ENCODE measurements at places on chromosomes 16 and 17. TPM values are rescaled to one million over a fixed set of nuclear protein-coding genes. Genes with fewer than 3 reads are reported as not detected.
A peak's percentile ranks its signal among the peaks of the same experiment; 100 is the strongest.

DNA sequence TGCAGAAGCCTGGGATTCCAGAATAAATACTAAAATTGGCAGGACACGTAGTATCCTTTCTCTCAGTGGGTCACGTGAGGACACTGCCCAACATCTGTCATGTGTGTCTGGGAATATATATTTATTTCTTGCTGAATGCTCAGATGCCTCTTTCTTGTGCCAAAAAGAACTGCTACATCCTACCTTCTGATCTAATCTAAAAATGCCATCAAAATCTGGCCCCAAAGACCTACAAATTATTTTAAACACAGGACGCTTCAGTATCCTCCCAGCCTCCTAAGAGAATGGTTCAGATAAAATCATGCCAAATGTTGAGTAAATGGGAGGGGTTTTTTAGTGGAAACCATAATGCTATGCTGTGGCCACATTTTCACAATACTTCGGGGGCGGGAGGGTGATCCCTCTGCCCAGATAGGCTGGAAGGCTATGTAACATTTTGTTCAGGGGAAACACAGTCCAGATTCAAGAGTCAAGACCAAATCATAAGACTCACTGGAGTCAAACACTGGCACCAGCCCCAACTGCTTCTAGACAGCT, 22.9 kb upstream of the CORO6 start:
- H3K4me3 ChIP-seq: no peak overlapping the region
- no peaks in the 10 kb centered on the region for H3K27me3 ChIP-seq
- peak overlapping the region; percentile 97 for H3K27ac ChIP-seq
- peaks cover 68% of the 10 kb centered on the region for H3K4me1 ChIP-seq

DNA sequence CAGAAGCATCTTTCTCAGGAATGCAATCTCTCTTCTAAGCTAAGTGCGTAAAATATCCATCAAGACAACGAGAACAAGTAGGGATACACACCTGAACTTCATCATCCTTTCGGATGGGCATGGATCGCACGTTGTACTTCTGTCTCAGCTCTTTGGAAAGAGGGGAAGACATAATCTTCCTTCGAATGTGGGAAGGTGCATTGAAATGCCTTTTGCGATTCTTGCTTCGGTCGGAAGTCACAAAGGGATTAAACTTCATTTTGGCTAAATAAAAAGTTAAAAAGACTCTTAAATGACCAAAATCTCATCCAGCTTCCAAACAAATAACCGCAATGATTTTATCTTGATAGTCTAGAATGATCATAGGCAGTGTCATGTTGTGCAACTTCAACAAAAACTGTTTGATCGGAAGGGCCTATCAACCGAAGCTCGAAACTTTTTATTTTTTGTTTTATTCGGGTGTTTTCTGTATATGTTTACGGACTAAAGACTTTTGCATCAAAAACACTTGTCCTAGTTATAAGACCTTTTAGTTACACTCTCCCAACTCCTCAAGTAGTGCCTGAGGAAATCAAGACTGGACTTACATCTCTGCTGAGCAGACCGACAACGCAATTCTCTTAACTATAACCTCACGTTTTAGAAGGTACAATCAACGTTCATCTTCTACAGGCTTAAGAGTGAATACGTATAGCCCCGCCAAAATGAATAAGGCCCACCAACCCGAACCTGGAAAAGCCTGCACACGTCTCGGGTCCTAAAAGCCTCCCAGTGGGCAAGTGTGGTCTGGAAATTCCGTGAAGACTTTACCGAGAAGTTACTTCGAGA, 727 bp downstream of the RPL26 start:
- H3K4me3 ChIP-seq: peak overlapping the region; percentile 88
- DNase-seq: no peak
- H3K36me3 ChIP-seq: peaks cover 48% of the 10 kb centered on the region
- H3K27ac ChIP-seq: peak overlapping the region; percentile 84

GRCh38 chr17:46732754-46733398, 85.6 kb downstream of the WNT3 start:
- no peak overlapping the region for H3K27ac ChIP-seq
- DNase-seq: no peak
- H3K36me3 ChIP-seq: no peaks in the 10 kb centered on the region
- H3K4me3 ChIP-seq: no peak overlapping the region
- H3K27me3 ChIP-seq: no peaks in the 10 kb centered on the region

- peaks cover 3% of the 10 kb centered on the region for H3K27me3 ChIP-seq
- no peak overlapping the region for H3K27ac ChIP-seq
- no peaks in the 10 kb centered on the region for H3K36me3 ChIP-seq
- peak; percentile 56 for DNase-seq
These were observed 20.9 kb upstream of the KRT19 start for GRCh38 chr17:41548844-41549595.

DNA sequence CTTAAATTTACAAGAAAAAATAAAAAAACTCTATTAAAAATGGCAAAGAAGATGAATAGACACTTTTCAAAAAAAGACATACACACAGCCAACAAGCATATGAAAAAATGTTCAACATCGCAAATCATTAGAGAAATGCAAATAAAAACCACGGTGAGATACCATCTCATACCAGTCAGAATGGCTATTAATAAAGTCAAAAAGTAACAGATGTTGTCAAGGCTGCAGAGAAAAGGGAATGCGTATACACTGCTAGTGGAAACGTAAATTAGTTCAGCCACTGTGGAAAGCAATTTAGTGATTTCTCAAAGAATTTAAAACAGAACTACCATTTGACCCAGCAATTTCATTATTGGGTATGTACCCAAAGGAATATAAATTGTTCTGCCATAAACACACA, 31.4 kb downstream of the CAPNS2 start:
- no peaks in the 10 kb centered on the region for H3K27me3 ChIP-seq
- no peak overlapping the region for H3K4me3 ChIP-seq
- H3K4me1 ChIP-seq: no peaks in the 10 kb centered on the region

DNA sequence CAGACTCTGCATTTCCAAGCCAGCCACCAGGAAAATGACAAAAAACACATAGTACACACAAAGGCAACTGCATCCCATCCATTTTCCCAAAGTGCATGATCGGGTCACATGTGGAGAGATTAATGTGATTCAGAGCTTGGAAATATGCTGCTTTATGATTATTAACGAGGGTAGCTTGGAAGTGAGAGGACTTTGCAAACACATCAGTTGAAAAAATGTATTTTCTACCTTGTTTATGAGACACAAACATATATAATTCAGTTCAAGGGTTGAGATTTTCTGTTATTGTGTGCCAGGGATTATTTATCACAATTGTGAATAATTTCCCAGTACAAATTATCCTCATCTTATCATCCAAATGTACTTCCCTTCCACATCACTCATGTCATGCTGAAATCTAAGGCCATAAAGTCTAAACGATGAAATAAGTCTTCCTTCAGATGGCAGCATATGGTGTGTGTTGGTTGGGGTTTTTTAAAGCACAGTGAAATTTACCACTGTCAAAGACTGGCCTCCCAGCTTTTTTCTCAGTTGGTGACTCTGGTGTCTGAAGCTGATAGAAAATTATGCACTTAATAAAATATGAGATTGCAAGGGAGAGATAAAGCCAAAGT, 104.7 kb upstream of the ADAMTS18 start:
- H3K27ac ChIP-seq: no peak overlapping the region
- H3K4me3 ChIP-seq: no peak overlapping the region
- H3K27me3 ChIP-seq: no peaks in the 10 kb centered on the region
- no peak for DNase-seq

Gene EFCAB5
- total RNA-seq: not detected

Gene TCAP
- total RNA-seq: 1,768 TPM

Gene CD300H
- total RNA-seq: not detected
